Stimulated activated CD8-positive, alpha-beta memory T cell treated with anti-CD3 and anti-CD28 coated beads, Interleukin-15, amount 100 ng/mL, for 4 hours (primary cell): ENCODE measurements at places on chromosomes 4 and X.

GRCh38 chrX:22314211-22314610 is 41.5 kb downstream of the CBLL2 start:
- no peak for DNase-seq

DNA sequence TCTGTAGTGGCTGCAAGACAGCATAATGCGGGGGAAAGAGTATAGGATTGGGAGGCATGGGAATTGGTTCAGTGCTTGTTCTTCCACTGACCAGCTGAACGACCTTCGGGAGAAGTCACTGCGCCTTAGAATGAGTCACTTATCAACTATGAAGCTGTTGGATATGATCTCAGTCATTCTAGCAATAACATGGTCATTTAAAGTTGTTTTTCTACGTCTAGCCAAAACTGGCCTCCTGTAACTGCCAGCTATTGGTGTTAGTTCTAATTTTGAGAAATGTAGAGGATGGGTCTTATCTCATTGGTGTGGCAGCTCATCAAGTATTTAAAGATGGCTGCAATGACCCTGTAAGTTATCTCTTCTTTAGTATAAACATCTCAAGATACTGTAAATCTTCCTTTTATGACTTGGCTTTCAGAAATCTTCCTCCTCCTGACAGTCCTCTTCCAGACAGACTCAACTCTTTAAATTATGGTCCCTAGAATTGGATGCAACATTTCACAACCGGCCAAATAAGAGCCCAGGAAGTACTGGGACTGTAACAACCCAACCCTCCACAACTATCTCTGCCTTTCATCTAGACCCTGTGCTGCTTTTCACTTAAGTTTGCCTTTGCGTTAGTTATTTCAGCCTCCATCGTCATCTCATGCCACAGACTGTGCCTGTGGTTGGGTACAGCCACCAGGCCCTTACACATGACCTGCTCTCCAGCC is 243.3 kb downstream of the CBR4 start:
- no peak for DNase-seq

DNA sequence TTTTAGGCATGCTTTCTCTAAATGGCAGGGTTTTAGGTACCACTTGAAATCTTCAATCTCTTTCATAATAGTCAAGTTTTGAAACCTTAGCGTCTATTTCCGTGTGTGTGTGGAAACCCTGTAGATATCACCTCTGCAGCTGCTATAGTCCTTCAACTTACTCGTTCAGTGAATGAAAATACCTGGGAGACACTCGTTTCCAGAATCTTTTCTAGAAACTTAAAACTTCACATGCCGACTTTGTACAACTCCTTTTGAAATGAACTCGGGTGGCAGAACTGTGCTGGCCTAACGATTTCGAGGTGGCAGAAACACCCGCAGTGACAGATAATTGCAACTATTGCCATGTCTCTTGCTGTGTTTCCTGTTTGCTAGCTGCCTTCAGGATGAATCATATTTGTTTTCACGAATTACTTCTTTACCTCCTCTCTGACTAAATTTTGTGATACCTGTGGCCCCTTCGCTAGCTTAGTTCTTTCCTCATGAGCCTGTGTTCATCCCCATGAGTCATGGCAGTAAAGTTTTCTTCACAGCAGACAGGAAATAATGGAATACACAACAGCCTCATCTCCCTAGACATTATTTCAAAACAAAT is 104.7 kb upstream of the SMIM10 start:
- no peak for DNase-seq

DNA sequence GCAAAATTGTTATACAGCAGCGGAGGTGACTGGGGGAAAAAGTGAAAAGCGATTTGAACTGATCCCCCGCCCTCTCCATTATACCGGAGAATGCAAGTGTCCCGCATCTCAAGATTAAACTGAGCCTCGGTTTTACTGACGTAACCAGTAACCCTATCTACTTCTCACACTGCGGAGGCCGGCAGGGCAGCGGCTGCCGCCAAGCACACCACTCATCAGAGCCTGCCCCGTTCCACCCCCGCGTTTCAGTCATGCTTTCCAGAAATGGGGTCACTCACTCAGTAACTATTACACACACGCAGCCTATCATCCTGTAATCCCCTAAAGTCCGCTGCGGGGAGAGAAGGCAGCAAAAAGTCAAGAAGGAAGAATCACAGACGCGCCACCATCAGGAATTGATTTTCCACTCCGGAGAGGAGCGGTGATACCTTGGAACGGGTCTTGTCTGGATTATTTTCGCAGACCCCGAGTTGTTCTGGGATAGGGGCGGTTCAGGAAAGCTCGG is 1.4 kb downstream of the RPS6KA3 start:
- peak; percentile 63 for DNase-seq

DNA sequence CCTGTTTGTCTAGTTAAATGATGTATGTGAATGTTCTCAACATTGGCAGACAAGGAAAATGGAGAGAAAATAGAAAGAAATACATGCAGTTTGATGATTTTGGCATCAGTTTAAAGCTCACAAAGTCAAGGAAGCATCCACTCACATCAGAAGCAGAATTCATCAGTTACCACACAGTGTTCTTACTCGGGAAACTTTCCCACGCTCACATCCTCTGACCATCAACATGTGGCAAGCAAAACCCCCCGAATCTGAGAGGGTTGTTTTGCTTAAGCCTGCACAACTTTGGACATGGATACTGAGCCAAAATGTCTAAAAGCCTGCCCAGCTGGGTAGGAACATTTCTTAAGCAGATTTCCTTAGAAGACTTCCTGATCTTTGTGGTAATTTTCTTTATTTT is 407.6 kb downstream of the ANKRD50 start:
- no peak for DNase-seq

GRCh38 chr4:139144161-139144859 is 32.7 kb downstream of the ELF2 start:
- DNase-seq: no peak

GRCh38 chrX:124548571-124548970 is 202.2 kb downstream of the SH2D1A start:
- DNase-seq: no peak
